IMR-90 (cell line): ENCODE measurements at places on chromosomes 7 and 10.

DNA sequence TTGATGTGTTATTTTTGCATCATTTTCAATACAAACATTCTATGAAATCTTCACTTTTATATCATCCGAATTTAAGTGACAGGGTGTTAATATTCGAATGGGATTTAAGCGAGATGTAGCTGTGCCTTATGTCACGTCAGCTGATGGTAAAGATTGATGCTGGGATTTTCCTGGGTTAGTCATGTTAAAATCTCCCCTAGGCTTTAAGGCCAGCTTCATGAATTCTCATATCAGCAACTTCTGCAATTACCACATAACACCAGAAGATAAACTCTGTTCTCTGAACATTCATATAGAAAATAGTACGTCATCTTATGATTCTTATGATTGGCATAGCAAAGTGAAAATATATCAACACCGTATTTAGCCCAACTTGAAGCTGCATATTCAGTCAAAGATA, 669.2 kb downstream of the PCDH15 start:
- DNase-seq: no peak
- H3K27me3 ChIP-seq: no peaks in the 10 kb centered on the region
- H3K36me3 ChIP-seq: no peaks in the 10 kb centered on the region
- no peak overlapping the region for H3K27ac ChIP-seq
- H3K4me3 ChIP-seq: no peak overlapping the region
- no peaks in the 10 kb centered on the region for H3K4me1 ChIP-seq

DNA sequence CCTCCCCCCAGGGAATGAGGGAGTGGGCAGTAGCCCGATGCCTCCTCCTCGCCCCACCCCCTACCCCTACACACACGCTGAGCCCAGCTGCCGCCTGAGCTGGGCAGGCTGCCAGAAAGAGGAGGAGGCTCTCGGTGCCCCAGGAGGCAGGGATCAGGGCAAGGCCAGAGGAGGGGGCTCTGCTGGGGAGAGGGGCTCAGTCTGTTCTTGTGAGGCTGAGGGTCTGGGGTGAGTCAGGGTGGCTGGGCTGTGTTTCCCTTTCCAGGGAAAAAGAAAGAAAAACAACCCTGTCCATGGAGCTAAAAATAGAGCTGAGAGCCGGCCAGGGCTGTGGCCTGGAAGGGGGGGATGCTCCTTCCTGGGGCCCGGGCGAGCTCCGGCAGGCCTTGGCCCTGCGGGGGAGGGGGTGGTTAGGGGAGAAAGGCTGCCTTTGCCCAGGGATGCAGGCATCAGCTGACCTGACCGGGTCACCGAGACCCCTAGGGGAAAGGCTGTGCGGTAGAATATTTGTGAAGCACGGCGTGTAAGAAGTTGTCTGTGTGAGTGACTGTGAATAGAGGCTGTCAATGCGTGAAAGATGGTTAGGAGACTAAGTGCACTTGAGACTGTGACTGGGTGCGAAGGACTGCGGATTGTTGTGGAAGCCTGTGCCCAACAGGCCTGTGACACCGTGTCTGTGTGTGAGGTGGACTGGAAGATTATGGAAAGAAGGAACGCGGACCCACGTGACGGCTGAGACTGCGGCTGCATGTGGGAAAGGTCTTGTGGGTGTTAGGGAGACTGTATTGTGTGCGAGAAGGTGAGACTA, 1.2 kb upstream of the LZTS2 start:
- no peaks in the 10 kb centered on the region for H3K27me3 ChIP-seq
- peak; percentile 81 for DNase-seq

DNA sequence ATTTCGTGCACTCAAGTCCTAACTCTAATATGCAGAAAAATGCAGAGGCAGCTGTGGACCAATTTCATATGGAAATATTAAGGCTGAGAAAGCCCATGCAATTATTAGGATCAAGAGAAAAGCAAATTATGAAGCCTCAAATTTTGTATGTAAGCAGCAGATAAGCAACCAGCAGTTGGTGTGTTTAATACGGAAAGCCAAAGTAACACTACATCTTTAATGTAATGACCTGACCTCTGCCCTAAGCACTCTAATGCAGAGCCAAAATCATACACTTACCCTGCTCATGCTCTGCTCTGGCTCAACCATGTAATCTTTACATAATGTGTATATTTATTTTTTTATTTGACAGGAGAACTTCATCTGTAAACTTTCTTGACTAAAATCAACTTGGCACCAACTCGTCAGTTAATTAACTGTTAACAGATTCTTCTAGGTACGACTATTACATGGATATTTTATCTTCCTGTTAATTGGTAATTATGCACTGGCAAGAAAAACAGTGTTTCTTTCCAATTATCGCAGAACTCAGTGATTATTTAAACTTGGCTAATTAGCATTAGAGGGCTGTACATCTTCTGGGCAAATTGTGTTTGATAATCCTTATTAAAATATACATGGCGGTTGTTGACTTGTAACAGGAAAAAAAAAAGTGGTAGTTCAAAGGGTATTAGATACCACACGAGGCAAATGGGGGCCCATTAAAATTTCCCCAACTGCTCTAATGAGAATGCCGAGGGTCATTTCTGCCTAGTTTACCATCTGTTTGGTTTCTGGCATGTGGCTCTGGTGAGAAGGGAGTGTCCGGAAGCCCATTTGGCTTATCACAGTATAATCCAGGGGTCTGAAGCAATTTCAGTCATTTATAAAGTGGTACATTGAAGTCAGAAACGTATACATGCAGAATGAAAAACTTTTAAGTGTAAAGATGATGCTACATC, 94.5 kb downstream of the RELN start:
- no peak overlapping the region for H3K27ac ChIP-seq
- H3K27me3 ChIP-seq: no peaks in the 10 kb centered on the region
- no peak for DNase-seq
- no peaks in the 10 kb centered on the region for H3K4me1 ChIP-seq
- no peak overlapping the region for H3K4me3 ChIP-seq

DNA sequence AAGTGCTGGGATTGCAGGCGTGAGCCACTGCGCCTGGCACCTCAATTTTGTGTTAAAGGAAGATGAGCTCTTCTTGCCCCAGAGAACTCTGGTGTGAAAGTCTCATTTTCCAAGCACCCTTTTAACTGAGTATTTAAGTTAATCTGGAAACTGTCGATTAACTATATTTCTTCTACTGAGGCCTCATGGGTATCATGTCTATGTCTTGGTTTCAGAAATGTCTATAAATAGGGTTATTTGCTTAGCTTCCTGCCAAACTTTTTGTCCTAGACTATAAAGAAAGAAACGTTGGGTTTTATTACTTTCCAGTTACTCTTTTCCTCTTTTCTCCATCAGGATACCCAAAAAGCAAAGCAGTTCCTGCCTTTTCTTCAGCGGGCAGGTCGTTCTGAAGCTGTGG, 102.4 kb downstream of the LRRC4 start:
- H3K4me1 ChIP-seq: peaks cover 10% of the 10 kb centered on the region
- peaks cover 21% of the 10 kb centered on the region for H3K36me3 ChIP-seq
- H3K4me3 ChIP-seq: no peak overlapping the region
- no peak overlapping the region for H3K27ac ChIP-seq
- no peaks in the 10 kb centered on the region for H3K27me3 ChIP-seq
- DNase-seq: no peak

DNA sequence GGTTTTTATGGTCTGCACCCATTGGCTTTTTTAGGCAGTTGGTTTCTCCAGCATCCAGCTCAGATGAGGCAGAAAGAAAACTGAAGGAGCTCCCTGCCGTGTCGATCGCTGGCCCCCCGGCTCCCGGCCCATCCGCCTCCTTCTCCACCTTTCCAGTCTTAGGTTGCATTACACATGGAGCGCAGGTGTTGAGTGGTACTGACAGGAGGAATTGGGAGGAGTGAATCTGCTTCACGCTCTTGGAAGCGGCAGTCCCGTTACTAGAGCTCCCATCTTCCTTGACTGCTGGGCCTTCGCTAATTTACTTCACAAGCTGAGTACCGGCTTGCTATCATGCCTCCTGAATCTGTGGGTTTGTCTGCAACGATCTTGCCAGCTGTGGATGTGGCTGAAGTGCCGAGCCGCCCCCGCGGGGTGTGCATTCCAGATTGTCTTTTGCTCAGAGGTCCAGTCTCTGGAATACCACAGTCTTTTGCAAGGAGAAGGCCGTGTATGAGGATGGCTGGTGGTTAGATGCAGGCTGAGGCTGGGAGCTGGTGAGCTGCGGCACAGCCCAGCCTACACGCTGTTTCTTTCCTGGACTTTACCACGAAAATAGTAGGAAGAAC, 17.1 kb downstream of the IQCE start:
- DNase-seq: peak; percentile 46
- H3K27ac ChIP-seq: no peak overlapping the region
- H3K27me3 ChIP-seq: no peaks in the 10 kb centered on the region
- H3K4me1 ChIP-seq: peaks cover 5% of the 10 kb centered on the region
- H3K36me3 ChIP-seq: peaks cover 19% of the 10 kb centered on the region
- H3K4me3 ChIP-seq: no peak overlapping the region

DNA sequence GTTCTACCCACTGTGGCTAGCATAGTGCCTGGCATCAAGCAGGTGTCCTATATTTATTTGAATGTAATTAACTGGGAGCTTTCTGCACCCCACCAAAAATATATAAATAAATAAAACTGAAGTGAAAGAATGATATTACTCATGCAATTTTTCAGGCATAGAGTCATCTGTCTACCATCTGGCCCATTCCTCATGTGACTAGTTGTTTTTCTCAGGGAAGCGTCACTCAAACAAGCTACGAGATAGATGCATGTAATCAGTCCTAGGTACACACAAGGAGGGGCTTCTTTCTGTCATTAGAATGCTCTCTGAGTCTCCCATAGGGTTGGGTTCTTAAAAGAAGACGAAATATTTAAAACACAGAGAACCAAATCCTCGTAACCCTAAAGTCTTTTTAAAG, 255.5 kb upstream of the KMT2E start:
- no peak overlapping the region for H3K4me3 ChIP-seq
- DNase-seq: no peak
- H3K4me1 ChIP-seq: no peaks in the 10 kb centered on the region
- no peaks in the 10 kb centered on the region for H3K27me3 ChIP-seq

- no peaks in the 10 kb centered on the region for H3K4me1 ChIP-seq
- H3K4me3 ChIP-seq: no peak overlapping the region
- DNase-seq: no peak
- no peaks in the 10 kb centered on the region for H3K27me3 ChIP-seq
- H3K36me3 ChIP-seq: no peaks in the 10 kb centered on the region
- H3K27ac ChIP-seq: no peak overlapping the region
These were observed 40.1 kb downstream of the AKR1E2 start for GRCh38 chr10:4865945-4866661.

DNA sequence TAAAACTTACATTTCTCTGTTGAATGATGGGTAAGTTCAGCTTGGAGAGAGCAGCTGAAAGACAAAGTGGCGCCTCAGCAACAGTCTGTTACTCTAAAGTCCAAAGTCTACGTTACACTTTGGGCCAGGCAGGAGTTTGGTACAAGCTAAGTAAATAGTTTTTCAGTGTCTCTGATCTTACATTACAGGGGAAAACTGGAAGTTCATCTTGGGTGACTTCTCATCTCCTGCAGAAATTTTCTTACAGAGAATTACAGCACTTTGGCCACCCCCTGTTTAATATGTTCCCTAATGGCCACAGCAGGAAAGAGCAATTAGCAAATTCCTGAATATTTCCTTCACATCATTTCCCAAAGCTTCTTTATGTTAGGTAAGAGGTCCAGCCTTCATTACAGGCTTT, 67.1 kb downstream of the ABCC2 start:
- H3K4me3 ChIP-seq: no peak overlapping the region
- no peaks in the 10 kb centered on the region for H3K4me1 ChIP-seq
- no peaks in the 10 kb centered on the region for H3K27me3 ChIP-seq
- H3K27ac ChIP-seq: no peak overlapping the region

GRCh38 chr7:8111282-8111960, 142.8 kb downstream of the GLCCI1 start:
- no peaks in the 10 kb centered on the region; the same call in 1 of the 2 replicates for H3K4me1 ChIP-seq
- no peak overlapping the region for H3K27ac ChIP-seq
- H3K27me3 ChIP-seq: no peaks in the 10 kb centered on the region
- no peak for DNase-seq
- no peaks in the 10 kb centered on the region for H3K36me3 ChIP-seq
- H3K4me3 ChIP-seq: no peak overlapping the region

- H3K27me3 ChIP-seq: no peaks in the 10 kb centered on the region
- H3K4me3 ChIP-seq: no peak overlapping the region
These were observed 5.7 kb upstream of the GLCCI1 start for GRCh38 chr7:7962851-7963250.

DNA sequence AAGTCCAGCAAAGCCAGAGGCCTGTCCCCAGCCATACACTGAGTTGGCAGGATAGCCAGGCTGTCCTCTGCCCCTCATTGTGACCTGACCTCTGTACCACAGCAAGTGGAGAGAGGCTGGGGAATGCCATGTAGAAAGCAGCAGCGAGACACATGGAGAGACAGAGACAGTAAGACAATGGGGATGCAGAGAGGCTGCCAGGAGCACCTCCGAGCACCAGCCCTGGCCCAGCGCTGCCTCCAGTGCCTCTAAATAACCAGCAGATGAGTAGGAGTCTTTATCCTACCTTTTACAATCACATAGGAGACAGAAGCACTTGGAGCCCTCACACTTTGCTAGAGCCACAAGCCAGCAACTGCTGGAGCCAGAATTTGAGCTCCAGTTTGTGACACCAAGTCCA, 8.1 kb downstream of the GDF2 start:
- peaks cover 11% of the 10 kb centered on the region for H3K27me3 ChIP-seq
- no peak overlapping the region for H3K27ac ChIP-seq
- no peak for DNase-seq
- H3K4me3 ChIP-seq: no peak overlapping the region
